ENCODE measurements at places on chromosomes 3 and 15.

GRCh38 chr15:34942363-34942762, 27.2 kb downstream of the AQR start:
- DNase-seq, result no peak

DNA sequence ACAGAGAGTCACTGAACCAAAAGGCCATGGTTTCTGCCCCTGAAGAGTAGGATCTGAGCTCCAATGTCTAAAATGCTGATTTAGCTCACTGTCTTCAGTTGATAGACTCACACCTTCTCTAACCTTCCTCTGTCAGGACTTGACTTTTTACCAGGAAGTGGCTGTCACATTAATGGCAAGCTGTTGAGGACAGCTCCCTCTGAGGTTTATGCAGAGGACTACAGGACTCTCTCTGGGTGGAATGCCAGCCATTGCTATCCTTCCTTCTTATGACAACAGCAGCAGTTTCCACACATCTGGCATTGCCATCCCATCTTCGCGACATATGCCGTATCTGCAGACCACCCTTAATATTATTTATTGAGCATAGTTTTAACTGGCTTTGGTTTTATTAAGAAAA, 103.8 kb upstream of the PRICKLE2 start:
- DNase-seq, result no peak

- no peak for DNase-seq
Measured at GRCh38 chr3:156628836-156629618, 45.4 kb upstream of the TIPARP start.

GRCh38 chr3:15151166-15151565, 52.2 kb upstream of the RBSN start:
- no peak for DNase-seq

GRCh38 chr15:51816611-51817010, 12.8 kb upstream of the TMOD3 start:
- no peak for DNase-seq

DNA sequence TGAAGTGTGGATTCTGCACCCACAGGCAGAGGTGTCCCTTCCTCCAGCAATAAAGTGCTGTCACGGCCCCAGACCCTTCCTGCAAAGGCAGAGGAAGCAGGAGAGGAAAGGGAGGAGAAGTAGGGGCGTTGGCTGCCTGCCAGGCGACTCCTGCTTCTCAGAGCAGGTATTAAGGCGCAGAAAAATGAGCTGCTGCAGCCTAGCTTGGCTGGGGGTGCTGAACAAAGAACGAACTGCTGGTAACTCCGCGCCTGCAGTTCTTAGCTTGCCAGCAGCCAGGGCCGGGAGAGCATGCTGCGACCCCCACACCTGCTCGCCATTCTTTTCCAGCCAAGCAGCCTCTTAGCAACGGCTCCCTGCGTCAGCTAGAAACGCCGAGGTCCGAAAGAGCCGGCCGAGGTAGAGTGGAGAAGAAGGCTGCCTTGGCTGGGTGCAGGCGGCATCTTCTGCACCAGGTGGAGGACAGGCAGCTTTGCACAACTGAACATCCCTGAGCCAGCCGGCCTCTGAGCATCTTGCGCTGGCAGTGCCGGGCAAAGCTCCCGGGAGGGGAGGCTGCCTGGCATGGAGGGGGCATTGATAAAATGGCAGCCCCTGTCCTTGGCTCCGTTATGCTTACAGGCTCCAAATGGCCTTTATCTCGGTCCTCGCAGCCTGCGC, 296.0 kb downstream of the MEX3B start:
- DNase-seq, result no peak

DNA sequence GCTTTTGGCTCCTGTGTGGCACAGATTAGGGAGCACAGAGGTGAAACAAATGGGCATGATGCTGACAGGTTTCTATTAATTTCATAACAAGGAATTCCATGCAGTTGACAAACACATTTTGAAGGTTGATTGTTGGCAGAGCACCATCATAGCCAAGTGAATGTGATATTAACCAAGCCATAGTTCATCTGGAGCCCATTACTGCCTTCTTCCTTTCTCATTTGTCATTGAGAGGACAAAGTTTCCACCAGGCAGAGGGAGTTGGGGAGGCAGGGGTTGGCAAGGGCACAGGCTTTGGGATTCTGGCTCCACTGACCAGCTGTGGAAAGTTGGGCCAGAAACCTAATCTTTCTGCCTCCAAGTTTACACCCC, 325.2 kb downstream of the MFSD1 start:
- no peak for DNase-seq

GRCh38 chr3:167777356-167777755, 41.8 kb downstream of the SERPINI1 start:
- DNase-seq, result no peak

GRCh38 chr3:147518465-147518864, 109.3 kb downstream of the ZIC1 start:
- no peak for DNase-seq

DNA sequence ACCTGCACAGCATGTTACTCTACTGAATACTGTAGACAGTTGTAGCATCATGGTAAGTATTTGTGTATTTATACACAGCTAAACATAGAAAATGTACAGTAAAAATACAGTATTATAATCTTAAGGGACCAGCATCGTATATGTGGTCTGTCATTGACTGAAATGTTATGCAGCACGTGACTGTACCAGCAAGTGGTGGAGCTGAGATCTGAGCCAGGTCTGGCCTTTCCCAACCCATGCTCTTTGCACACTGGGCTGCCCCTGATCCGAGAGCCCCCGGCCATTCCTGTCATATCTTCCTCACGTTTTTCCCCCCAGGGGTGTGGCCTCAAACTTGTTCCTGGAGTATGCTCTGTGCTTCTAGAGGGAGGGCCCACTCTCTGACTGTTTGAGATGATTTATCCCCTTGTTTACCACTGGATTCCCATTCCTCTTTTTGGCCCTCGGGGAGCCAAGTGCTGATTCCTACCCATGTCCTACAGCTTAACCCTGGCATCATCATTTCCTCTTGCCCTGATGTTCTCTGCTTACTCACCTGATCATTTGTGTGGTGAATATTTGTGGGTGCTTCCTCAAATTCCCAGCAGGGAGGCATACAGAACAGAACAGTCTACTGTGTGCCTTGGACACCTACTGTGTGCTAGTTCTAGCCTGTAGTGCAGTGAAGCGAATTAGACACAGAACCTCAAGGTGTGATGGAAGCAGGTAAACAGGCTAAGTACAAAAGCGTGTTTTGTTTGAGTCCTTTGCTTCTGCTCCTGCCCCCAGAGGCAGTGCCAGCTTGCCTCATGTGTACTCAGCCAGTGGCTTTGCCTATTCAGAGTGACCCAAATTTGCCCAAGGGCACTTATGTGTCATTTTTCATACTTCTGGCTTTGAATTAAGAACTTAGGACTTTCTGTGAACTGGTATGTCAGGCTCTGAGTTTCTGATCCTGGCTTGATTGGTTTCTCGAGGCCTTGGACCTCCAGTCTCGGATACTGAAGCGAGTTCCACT, 21.0 kb downstream of the CSRNP1 start:
- no peak for DNase-seq

DNA sequence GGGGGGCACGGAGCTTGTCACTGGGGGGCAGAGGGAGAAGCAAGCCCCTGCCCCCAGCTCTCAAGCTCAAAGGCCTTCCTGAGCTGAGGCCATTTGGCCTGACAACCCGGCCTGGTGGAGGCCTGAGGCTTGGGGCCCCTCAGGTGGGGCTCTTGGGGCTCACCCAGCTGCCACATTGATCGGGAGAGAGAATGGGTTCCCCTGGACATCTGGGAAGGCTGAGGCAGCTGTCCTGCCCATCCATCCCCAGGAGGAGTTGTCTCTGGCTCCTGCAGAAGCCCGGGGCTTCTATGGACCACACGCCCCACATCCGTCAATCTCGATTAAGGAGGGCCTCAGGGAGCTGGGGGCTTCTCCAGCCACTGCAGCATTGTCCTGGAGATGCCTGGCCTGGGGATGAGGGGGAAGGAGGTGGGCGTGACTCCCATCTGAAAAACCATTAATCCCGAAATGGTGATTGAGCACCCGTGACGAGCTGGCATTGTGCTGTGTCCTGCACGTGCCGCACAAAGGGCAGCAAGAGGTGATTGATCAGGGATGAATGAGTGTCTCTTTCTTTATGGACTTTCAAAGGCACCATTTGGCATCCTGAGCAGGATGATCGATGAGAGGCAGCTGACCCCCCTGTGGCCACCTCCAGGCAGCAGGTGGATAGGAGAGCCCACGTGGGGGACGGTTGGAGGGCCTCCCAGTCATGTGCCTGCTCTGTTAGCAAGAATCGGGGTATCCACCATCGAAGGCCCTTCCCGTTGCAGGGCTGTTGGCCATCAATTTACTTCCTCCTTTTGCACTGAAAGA, 17.2 kb upstream of the CRABP1 start:
- no peak for DNase-seq

GRCh38 chr3:23830869-23831484, 25.2 kb downstream of the UBE2E1 start:
- DNase-seq, result no peak

GRCh38 chr3:133831966-133832801, 26.6 kb downstream of the SRPRB start:
- no peak for DNase-seq

GRCh38 chr3:124797426-124797945, 67.2 kb downstream of the UMPS start:
- no peak for DNase-seq

- no peak for DNase-seq
Measured at GRCh38 chr3:49801160-49801559, 1.5 kb upstream of the CDHR4 start.

- no peak for DNase-seq
Measured at GRCh38 chr3:196641333-196642054, 2.0 kb downstream of the NRROS start.

DNA sequence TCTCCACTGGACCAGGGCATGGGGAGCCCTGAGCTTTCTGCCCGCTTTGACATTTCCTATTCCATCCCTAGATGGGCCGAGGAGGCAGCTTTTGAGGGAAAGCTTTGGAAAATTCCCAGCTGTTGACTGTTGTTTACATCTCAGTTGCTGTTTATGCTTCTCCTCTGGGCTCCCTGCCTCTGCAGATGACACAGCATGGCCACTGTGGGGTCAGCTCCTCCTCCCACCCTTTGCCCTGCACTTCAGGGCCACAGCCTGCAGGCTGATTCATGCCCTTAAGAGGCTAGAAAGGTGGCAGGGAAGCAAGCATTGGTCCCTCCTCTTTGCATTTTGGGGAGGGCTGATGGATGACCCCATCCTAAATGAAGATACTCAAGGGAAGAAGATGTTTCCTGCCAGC, 8.5 kb upstream of the CTXND1 start:
- no peak for DNase-seq

DNA sequence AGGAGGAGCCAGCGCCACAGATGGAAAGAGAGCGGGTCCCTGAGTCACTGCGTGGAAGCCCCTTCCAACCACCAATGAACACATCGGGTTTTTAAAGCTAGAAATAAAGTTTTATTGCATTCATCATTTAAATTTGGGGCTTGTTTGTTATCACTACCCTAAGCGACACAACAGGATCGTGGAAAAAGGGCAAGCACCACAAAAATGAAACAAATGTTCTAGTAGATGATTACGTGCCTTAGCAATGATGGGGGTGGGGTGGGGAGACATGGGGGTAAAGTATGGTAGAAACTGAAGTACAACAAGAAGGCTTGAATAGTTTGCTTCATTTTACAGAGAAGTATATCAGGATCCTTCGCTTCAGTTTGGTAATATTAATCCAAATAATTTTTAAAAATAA, 221.6 kb upstream of the ATP10A start:
- no peak for DNase-seq

DNA sequence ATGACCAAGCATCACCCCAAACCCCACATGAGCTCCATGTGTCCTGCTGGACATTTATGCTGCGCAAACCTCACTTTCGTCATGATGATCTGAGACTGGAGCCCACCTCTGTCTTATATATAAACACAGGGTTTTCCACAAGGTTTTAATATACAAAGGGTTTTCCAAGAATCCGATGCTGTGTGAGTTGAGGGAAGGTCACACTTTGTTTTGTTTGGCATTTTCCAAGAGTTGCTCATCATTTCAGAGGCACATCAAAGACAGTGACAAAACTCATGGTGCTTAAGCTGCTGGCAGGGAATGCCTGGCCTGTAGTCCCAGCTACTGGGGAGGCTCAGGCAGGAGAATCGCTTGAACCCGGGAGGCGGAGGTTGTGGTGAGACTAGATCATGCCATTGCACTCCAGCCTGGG, 20.0 kb downstream of the EFCC1 start:
- DNase-seq, result no peak

- no peak for DNase-seq
Measured at GRCh38 chr3:125416235-125416634, 41.1 kb upstream of the ZNF148 start.

GRCh38 chr3:63670544-63670943, 18.1 kb downstream of the SNTN start:
- no peak for DNase-seq

GRCh38 chr3:127258733-127259132, 29.1 kb downstream of the PRR20G start:
- DNase-seq, result no peak

- no peak for DNase-seq
Measured at GRCh38 chr3:52518723-52519444, 14.8 kb downstream of the NT5DC2 start.

- DNase-seq, result no peak
Measured at GRCh38 chr15:63185206-63185605, 4.2 kb upstream of the RAB8B start.

GRCh38 chr15:22884344-22884743, 45.9 kb downstream of the NIPA2 start:
- DNase-seq, result no peak

GRCh38 chr3:115341208-115341607, 194.1 kb upstream of the ZBTB20 start:
- no peak for DNase-seq

DNA sequence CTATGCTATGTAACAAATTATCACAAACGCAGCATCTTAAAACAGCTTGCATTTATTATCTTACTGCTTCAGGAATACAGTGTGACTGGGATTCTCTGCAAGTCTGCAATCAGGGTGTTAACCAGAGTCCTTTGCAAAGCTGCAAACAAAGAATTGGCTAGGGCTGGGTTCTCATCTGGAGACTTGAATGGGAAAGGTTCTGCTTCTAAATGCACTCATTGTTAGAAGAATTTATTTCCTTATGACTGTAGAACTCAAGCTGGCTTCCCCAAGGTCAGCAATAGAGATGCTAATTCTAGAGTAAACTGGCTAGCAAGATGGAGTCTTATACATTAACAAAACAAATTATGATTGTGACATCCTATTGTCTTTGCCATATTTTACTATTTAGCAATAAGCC, 673.7 kb downstream of the DIPK2A start:
- DNase-seq, result no peak

DNA sequence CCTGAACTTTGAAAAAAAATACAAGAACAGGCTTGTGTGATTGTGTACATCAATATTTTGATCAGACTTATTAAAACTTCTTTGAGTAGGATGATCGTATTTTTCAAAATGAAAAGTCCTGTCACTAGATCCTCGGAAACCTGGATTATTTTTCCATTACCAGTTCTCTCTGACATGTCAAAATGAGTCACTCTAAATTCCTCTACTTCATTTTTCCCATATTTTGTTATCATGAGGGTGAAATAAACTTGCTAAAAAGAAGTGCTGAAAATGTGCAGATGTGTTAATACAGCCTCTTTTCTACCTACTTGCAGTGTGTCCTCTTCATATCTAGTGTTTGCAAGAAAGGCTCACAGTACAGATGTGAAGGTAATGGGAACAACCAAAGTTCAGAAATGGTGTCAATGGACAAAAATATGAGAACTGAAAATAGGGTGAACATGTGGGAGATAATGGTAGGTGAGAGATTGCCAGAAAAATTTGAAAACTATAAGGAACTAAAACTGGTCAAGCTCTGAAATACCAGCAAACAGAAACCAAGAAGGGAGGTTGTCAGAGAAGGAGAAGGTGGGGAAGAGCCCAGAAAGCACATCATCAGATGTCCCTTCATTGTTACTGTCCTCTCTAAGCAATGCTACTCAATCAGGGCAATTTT, 108.2 kb downstream of the EOMES start:
- no peak for DNase-seq

Measured in stimulated activated CD8-positive, alpha-beta memory T cell treated with anti-CD3 and anti-CD28 coated beads, Interleukin-7, amount 100 ng/mL, for 4 hours (primary cell).